ENCODE measurements at places on chromosomes 3 and 15.

DNA sequence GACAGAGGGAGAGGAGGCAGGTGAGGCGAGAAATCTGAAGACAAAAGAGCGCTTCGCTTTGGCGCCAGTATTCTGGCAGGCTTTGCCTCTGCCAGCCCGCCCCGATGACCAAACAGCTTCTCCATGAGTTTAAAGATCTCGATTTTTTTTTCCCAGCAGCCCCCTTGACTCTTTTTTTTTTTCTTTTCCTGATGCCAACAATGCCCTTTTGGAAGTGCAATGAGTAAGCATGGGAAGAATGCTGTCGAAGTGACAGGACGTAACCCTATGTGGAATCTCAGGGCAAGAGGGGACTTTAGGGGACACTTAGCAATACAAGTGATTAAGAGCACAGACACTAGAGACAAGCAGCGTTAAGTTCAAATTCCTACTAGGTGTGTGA is 211.7 kb downstream of the FGF12 start:
- DNase-seq: peak; percentile 33

DNA sequence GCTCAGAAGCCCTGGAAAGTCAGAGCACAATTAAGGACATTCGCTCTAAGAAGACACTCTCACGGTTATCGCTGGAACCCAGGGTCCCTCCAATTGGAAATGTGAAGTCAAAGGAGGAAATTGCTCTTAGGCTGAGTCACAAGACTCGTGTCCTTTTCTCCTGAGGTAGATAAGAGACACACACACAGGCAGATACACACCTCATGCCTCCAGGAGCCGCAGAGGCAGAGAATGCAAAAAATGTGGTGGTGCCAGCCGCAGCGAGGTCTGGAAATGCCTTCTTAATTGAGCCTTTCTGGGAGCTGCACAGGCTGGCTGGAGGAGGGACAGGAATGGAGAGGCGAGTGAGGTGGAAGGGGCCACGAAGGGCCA is 189.3 kb downstream of the OPA1 start:
- no peak for DNase-seq

- DNase-seq: no peak
Measured at GRCh38 chr3:131050001-131050400, 23.3 kb downstream of the NEK11 start.

- no peak for DNase-seq
Measured at GRCh38 chr3:32352563-32352962, 39.1 kb upstream of the CMTM7 start.

GRCh38 chr3:56899078-56899477 is 97.3 kb upstream of the ARHGEF3 start:
- no peak for DNase-seq

DNA sequence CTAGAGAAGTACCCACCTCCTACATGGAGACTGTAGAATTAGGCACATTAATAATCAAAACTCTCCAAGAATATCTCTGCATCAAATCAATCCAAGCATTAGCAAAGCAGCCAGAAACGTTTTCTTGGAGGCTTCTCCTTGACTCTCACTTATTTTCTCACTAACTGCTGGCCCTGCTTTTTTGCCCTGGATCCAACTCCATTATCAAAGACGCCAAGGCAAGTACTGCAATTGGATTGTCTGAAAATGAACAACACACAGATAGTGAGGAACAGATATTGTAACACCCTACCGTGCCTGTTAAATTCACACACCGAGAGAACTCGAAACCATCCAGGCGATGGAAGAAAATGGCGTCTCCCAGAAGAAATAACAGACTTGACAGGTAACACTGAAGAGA is 256.2 kb upstream of the MDFIC2 start:
- no peak for DNase-seq

- no peak for DNase-seq
Measured at GRCh38 chr3:116667791-116668190, 41.8 kb upstream of the TUSC7 start.

- no peak for DNase-seq
Measured at GRCh38 chr3:104909198-104909597, 457.5 kb upstream of the ALCAM start.

GRCh38 chr3:43094851-43095250 is 11.0 kb downstream of the POMGNT2 start:
- DNase-seq: no peak

GRCh38 chr15:101559952-101560351 is 70.4 kb upstream of the PCSK6 start:
- no peak for DNase-seq

GRCh38 chr15:100923902-100924301 is 4.7 kb downstream of the LRRK1 start:
- DNase-seq: no peak

GRCh38 chr15:40508216-40508615 is 37.4 kb downstream of the CHST14 start:
- no peak for DNase-seq

- DNase-seq: no peak
Measured at GRCh38 chr15:72840114-72840513, 56.6 kb upstream of the ADPGK start.

DNA sequence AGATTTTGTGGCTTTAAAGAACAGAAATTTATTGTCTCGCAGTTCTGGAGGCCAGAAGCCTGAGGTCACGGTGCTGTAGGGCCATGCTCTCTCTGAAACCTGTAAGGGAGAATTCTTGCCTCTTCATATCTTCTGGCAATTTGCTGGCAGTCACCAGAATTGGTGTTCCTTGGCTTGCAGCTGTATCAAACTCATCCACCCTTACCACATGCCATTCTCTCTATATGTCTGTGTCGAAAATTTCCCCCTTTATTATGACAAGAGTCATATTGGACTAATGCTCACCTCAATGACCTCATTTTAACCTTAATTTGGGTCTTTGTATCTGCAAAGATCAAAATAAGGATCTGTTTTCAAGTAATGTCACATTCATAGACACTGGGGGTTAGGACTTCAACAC is 266.7 kb downstream of the IL20RB start:
- DNase-seq: no peak

- DNase-seq: no peak
Measured at GRCh38 chr15:43429687-43430086, 58.8 kb downstream of the TUBGCP4 start.

GRCh38 chr15:98954411-98954810 is 53.2 kb downstream of the PGPEP1L start:
- no peak for DNase-seq

GRCh38 chr3:156036258-156037053 is 83.9 kb upstream of the KCNAB1 start:
- no peak for DNase-seq

DNA sequence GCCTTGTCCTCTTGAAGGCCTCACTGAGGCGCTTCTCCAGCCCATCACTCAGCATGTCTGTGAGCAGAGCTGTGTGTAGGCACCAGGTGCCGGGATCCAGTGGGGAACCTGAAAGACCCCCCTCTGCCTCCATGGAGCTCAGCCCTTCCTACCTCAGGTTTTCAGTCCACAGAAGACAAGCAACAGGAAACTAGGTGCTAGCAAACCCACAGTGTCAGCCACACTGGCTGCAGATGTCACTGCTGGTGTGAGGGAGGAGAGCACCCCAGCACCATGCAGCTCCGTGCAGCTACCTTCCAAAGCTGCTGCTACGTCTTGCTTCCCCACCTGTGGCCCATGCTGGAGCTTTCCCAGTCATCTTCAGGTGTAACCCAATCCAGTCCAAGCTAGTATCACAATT is 17.9 kb downstream of the PSTPIP1 start:
- DNase-seq: no peak

GRCh38 chr3:132880986-132881385 is 157.2 kb upstream of the TMEM108 start:
- no peak for DNase-seq

DNA sequence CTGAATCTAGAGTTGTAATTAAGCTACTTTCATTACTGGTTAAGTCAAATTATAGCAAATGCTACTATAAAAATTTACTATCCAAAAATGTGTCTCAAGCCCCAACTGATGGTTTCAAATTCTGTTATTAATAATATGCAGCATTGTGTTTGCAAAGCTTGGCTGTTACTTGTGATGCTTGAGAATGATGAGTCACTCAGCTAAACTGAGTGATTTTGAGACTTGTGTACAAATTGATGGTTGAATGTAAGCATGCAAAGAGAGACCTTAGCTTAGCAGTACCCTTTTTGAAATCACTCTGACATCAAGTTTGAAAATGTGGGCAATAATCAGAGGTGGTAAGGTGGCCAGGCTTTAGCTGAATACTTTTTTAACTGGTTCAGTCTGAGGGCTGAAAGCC is 27.6 kb downstream of the OPA1 start:
- DNase-seq: no peak

GRCh38 chr3:15812183-15812582 is 14.4 kb upstream of the ANKRD28 start:
- no peak for DNase-seq

DNA sequence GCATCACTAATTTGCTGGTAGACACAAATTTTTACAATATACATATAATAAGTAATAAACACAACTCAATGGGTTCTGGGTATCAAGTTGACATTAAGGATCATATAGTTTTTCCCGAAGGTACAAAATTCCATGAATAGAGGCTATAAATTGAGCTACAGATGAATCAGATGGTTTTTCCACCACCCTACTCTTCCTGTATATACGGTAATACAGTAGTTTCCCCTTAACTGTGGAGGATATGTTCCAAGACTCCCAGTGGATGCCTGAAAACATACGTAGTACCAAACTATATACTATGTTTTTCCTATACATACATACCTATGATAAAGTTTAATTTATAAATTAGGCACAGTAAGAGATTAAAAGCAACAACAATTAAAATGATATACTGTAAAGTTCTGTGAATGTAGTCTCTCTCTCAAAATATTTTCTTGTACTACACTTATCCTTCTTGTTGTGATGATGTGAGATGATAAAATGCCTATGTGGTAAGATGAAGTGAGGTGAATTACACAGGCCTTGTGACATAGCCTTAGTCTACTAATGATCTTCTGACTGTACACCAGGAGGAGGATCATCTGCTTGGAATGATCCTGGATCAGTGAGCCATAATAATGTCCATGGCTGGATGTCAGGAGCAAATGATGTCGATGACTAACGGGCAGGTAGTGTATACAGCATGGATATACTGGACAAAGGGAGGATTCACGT is 116.7 kb downstream of the NR1I2 start:
- DNase-seq: no peak

DNA sequence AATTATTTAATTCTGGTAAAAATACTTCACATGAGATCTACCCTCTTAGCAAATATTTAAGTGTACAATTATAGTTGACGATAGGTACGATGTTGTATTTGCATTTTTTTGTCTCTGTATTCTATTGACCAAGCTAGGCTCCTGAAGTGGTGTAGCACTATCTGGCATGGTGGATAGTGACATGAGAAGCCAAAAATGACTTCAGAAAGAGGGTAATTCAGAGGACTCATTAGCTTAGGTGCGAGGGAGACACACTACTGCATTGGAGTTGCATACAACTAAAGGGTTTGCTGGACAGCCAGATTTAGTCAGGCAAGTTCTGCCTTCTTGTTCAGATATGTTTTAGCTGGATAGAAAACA is 50.6 kb downstream of the KBTBD8 start:
- no peak for DNase-seq

DNA sequence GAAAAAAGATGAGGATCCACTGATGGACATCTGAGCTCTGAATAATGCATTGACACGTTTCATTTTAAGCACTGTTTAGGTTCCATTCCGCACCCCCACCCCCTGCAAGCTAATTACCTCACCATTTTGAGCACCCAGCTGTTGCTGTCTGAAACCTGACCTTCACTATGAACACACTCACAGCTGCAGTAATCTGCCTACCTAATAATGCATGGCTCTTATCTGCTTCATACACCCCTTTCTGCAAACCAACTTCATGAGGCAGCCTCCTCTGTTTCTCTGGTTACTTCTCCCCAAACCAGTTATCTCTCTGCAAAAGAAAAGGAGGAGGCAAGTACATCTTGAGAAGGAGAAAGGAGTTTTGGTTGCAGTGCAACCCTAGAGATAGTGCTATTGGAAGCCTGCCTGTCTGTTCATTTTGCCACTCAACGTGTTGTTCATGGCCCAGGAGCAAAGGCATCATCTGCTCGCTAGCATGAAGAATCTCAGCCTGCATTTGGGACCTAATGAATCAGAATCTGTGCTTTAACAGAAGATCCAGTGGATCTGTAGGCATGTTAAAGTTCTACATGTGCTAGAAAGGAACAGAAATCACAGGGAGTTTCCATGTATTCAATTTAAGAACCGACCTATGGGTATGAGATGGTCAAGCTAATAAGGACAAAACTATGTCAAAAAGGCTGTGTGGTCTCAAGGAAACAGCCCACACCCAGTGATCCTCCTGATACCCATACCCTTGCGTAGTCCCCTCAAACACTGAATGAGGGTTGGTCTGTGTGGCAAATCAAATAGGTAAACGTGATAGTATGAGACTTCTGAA is 87.2 kb downstream of the MB21D2 start:
- no peak for DNase-seq

DNA sequence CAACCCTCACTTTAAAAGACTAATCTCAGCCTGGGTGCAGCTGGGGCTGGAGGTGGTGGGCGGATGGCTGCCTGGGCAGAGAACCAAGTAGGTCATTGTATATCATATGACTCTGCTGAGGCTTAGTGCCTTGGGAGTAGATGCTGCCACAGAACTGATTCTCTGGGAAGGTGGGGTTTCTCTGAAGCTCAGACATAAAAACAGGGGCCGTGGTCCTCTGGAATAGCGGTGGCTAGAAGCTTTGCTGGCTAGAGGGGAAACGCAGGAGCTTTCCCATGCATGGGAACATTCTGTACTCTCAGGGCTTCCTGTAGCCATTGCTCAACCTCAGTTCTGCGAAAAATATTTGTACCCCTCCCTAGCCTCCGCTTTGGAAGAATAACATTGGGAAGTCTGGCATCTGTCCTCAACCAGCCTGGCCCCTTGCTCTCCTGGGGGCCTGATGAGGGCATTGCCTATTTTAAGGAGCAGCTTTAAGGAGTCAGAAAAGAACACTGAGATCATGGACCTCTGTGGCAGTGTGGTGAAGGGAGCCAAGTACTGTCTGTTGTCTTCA is 14.7 kb downstream of the TIMP4 start:
- no peak for DNase-seq

DNA sequence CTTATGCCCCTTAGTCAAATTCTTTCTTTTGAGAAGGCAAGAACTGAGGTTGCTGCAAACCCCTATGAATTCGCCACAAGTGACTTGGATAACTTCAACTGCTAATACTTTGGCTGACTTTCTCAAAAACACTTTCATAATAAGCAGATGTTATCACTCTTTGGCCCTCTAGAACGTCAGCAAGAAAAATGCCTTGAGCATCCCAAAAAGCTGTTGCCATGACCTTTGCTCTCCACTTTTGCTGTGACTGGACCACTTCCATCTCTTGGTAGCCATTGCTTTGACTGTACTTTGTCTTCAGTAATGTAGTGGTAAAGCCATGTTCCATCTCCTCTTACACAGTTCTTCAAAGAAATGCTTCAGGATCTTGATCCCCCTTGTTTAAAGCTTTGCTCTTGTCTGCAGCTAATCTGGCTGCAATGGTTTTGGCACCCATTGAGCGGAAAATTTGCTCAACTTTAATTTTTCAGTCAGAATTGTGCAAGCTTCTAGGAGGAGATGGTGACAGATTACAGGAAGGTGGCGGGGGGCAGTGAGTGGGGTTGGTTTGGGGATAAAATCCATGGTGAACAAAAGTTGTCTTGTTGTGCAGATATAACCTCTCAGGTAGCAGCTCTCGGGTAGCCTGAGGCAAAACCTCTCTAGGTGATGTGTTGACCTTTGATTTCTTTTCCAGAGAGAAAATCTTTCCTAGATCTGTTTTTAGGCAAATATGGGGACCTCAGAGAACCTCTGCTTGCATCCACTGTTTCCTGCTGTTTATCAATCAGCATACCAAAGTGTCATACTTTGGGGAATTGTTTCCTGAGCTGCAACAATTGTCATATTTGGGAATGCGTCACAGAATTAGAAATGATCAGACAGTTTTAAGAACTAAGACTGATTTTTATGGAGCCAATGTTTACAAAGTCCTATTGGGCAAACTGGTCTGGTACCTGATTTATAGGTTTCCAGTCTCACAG is 83.6 kb downstream of the CCR1 start:
- no peak for DNase-seq

All from H7 (cell line).